Fibroblast of villous mesenchyme (primary cell): ENCODE measurements at places on chromosomes 12 and 14. TPM values are rescaled to one million over a fixed set of nuclear protein-coding genes. Genes with fewer than 3 reads are reported as not detected.

Gene PTHLH
- 1.3 and 1.6 TPM in 2 replicates for total RNA-seq

Gene MSRB3
- 89.2 and 111 TPM in 2 replicates for total RNA-seq

Gene CLEC6A
- not detected in 2 replicates for total RNA-seq

Gene KLRC2
- total RNA-seq: not detected in 2 replicates

Gene RAB21
- 9.3 and 12.5 TPM in 2 replicates for total RNA-seq

Gene PSMD9
- total RNA-seq: 28.9 and 35.1 TPM in 2 replicates

Gene GPRC5D
- not detected in 2 replicates for total RNA-seq

Gene AKAP3
- total RNA-seq: 0.64 and 1.3 TPM in 2 replicates

Gene MYF6
- total RNA-seq: not detected in 2 replicates

Gene RD3L
- total RNA-seq: not detected in 2 replicates

Gene DEPDC4
- 0.64 and 1.7 TPM in 2 replicates for total RNA-seq

Gene GARIN6
- not detected in 2 replicates for total RNA-seq

Gene SMIM41
- 0.32 and 0.43 TPM in 2 replicates for total RNA-seq

Gene PRKD1
- 11.3 and 13.8 TPM in 2 replicates for total RNA-seq

Gene RARG
- total RNA-seq: 28.0 and 29.4 TPM in 2 replicates

Gene C12orf54
- total RNA-seq: not detected in 2 replicates

Gene NRIP2
- total RNA-seq: under 0.01 and 0.86 TPM in 2 replicates

Gene NKX2-1
- total RNA-seq: not detected in 2 replicates

Gene RNF212B
- not detected in 2 replicates for total RNA-seq

Gene ADAM20
- 0.64 and 0.86 TPM in 2 replicates for total RNA-seq

Gene SLC5A8
- total RNA-seq: not detected in 2 replicates

Gene ACADS
- total RNA-seq: 6.9 and 9.7 TPM in 2 replicates

Gene CD4
- 1.7 and 1.9 TPM in 2 replicates for total RNA-seq

Gene RPS6KA5
- 0.86 and 0.97 TPM in 2 replicates for total RNA-seq

Gene NANOG
- not detected in 2 replicates for total RNA-seq

Gene TOMM20L
- not detected in 2 replicates for total RNA-seq

Gene PTPRR
- total RNA-seq: 0.64 TPM in 1 of 2 replicates, not detected in the other

Gene CKB
- total RNA-seq: 9.0 and 17.7 TPM in 2 replicates

Gene PROX2
- total RNA-seq: under 0.01 TPM in 1 of 2 replicates, not detected in the other

Gene CMA1
- total RNA-seq: not detected in 2 replicates

Gene PRR4
- 2.3 and 3.5 TPM in 2 replicates for total RNA-seq

Gene IQSEC3
- total RNA-seq: under 0.01 TPM in 2 replicates
